ENCODE measurements at places on chromosomes 7 and 10.

GRCh38 chr7:1818575-1819258, 148.6 kb downstream of the ELFN1 start:
- no peak for DNase-seq

- DNase-seq = no peak
Measured at GRCh38 chr10:68594405-68594804, 34.3 kb downstream of the TET1 start.

DNA sequence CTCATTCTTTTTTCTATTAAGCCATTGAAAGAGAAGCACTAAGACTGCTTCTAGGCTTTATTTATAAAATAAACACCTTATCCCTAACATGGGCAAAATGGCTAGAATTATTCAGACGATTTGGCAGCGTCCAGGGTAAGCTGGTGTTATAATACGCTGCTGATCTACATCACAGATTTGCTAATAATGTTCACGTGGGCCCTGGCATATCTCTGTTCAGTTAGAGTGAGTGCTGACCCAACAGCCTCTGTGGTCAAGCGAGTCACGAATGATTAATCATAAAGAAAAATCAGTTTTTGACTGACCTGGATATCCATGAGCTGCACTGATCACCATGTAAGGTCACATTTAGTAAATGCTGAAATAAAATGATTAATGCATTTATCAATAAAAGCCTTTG, 28.4 kb upstream of the CBLL1 start:
- DNase-seq = no peak

GRCh38 chr10:34213805-34214197, 601.3 kb downstream of the PARD3 start:
- DNase-seq = no peak

DNA sequence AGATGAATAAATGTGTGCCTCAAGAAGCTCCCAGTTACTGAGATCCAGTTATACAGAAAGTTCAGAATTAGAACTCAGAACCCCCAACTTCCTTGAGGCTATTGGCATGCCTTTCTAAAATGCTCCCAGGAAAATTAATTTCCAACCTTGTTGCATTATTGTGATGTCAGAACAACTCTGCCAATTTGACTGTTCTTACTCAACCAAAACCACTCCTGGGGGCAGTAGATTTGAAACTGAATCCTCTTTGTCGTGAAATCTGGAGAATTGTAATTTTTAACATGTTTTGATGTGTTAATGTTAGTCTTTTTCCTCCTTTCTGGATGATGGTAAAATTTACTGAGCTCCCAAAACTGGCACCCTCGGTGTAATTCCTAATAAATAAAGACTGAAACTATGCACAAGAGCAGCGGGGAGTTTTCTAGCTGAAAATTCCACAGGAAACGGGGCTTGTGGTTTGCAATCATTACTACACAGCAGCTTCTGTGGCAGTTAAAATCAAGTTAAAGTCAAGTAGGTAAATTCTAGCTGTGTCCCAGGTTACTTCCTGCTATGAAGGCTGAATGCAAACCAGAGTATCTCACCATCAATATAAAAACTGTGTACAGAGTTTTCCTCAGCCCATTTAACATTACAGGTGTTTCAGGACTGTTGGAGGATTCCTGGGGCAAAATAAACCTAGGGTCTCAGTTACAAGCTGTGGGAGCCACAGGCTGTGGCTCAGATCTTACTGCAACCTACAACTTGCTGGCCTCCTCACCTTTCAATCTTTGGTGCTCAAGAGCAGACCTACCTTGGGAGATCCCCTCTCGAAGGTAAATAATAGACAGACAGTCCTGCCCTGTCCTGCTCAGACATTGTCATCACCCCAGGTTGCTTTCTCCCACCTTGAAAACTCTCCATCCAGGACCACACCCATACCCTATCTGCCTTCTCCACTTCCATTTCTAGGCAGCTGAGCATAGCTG, 156.3 kb upstream of the KMT2E start:
- no peak for DNase-seq

GRCh38 chr10:11713963-11714362, 28.2 kb upstream of the ECHDC3 start:
- no peak for DNase-seq

GRCh38 chr7:140773104-140773503, 76.6 kb downstream of the NDUFB2 start:
- no peak for DNase-seq

- no peak for DNase-seq
Measured at GRCh38 chr10:75231672-75232581, 3.8 kb downstream of the COMTD1 start.

GRCh38 chr7:117562759-117563158, 82.9 kb downstream of the CFTR start:
- DNase-seq = no peak

All from suppressor macrophage (primary cell).